ENCODE measurements at places on chromosomes 5 and 9. TPM values are rescaled to one million over a fixed set of nuclear protein-coding genes. Genes with fewer than 3 reads are reported as not detected.

The DRD1 gene
- total RNA-seq: not detected

- no peak for DNase-seq
These were observed 549.1 kb downstream of the MTRR start for GRCh38 chr5:8418049-8418426.

DNA sequence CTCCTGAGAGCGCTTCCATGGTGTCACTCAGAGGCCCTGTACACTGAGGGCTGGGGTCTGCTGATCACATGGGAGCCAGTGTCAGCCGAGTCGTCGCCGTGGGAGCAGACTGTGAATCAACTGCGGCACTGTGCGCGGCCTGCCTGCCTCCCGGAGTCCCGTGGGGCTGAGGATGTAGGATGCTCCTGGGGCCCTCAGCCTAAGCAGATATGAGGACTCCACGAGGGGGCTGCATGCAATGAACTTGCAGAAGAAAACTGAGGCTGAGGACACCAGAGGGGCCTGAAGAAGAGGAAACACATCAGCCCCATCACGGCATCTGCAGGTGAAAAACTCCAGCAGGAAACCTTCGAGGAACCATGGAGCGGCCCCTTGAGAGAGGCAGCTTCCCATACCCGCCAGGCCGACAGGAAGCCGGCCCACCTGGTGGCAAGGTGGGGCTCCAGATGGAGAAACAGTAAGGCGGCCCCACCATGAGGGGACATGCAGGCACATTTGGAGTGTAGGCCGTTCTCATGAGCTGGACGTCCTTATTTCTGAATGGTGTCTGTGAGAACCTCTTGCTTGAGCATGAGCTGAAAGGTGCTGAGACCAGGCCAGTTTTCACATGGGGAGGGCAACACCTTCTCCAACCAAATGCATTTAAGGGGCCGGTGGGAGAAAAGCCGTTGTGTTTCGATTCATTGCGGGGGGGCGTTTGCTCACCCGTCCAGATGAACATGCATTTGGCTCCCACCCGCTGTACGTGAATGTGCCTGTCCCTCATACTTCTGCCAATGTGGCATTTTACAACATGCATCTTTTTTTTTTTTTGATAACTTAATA lies 35.2 kb upstream of the ADAMTS2 start:
- DNase-seq: no peak

GRCh38 chr5:142736247-142736632 lies 33.9 kb upstream of the ARHGAP26 start:
- DNase-seq: no peak

DNA sequence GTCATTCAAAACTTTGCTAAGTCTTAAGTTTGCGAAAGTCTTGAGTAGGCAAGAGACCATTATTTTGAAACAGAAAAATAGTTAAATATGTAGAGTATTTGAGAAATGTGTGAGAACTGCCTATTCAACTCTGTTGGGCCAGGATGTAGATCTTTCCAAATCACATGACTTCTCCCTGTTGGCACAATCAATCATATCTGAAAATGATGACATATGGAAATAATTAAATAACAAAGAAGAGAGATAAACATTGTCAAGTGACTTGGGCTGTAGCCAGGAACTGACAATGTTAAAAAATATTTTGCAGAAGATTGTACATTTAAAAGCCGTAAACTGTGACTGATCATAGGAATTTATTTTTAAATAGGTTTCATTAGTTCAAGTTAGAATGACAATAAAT lies 104.6 kb upstream of the IL6ST start:
- DNase-seq: no peak

DNA sequence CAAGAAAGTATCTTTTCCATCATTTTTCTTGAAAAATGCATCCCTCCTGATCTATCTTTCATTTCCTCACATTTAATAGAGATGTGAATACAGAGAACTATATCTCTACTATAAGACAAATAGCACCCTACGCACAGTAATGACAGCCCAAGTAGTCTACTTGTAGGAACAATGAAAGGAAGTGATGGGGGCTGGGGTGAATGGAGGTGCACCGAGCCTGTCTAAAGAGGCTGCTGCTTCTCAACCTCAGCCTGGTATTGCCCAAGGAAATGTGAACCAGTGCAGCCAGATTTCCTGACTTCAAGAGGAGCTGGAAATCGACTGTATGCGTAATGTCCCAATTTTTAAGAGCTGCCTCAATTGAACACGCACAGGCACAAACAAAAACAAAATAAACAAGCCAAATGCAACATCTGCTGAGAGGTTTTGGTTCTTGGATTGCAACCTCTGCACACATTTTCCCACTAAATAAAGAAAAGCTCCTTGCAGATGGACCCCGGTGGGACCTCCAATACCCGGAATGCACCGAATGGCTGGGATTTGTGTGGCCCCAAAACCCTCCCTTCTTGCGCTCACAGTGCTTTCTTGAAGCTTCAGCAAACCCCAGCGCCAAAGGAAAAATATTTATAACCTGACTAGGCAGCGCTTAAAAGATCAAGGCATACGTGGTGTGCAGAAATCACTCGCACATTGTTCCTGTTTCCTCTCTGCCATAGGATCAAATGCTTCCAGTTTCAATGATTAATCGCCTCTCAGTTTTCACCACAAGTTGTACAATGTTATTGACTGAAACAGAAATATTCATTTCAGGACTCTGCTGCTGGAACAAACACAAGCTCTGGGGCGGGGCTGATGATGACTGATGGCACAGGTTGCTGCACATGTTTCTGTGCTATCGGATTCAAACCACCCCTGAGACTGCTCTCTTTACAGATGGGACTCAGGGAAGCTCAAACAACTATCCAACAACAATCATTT lies 68.3 kb downstream of the KCNIP1 start:
- no peak for DNase-seq

DNA sequence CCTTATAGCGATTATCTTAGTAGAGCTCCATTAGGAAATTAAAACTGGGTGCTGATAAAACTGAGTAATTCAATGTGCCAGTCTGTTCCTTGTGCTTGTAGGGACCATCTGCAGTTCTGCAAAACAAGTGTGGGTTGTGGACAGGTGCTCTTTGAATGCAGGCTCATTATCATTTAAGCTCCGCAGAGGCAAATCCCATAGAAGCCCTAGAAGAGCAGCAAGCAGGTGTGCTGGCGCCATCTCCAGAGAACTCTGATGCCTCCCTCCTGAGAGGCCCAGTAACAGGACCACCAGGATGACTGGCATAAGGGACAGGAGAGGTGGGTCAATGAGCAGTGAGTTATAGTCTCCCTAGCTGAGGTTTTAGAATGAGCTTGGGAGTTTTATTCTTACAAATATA lies 1342.4 kb upstream of the DMAC1 start:
- no peak for DNase-seq

The GALNT12 gene
- total RNA-seq: 4.9 TPM

The TRPM6 gene
- total RNA-seq: not detected

All from neural crest cell (in vitro differentiated cells).